ENCODE measurements at places on chromosomes 7 and 10.

DNA sequence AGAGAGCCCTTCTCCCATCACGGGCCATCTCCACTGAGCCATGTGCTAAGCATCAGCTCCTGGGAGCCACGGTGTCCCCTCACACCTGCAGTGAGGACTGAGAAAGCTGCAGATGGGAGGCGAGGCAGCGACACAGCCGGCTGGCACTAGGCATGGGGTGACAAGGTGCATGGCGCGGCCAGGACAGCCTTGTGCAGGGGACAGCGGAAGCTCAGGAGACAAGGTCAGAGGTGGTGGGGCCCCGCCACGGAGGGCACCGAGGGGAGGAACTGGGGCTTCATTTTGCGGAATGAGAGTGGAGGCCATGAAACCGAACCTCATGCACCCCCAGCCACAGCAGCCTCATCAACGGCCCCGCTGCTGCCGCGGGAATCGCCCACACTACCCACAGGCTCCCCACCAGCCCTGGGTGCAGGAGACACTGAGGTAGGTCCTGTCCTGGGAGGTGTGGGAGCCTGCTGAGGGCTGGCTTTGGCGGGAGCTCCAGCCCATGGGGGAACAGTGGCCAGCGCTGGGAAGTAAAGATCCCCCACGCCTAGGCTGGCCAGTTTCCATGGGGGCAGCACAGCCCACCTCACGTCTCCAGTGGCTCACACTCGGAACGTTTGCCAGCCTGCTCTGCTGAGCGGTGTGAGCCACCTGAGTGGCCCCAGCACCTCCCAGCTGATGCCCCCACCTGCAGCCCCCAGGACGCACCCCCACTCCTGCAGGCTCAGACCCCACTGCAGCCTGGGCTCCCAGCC, 71.2 kb upstream of the INSIG1 start:
- DNase-seq: no peak

- no peak for DNase-seq
Observed at GRCh38 chr7:122766593-122766992, 63.9 kb upstream of the RNF148 start.

- no peak for DNase-seq
Observed at GRCh38 chr10:103038570-103038969, 120.5 kb downstream of the CNNM2 start.

- no peak for DNase-seq
Observed at GRCh38 chr10:91816981-91817380, 18.8 kb downstream of the TNKS2 start.

DNA sequence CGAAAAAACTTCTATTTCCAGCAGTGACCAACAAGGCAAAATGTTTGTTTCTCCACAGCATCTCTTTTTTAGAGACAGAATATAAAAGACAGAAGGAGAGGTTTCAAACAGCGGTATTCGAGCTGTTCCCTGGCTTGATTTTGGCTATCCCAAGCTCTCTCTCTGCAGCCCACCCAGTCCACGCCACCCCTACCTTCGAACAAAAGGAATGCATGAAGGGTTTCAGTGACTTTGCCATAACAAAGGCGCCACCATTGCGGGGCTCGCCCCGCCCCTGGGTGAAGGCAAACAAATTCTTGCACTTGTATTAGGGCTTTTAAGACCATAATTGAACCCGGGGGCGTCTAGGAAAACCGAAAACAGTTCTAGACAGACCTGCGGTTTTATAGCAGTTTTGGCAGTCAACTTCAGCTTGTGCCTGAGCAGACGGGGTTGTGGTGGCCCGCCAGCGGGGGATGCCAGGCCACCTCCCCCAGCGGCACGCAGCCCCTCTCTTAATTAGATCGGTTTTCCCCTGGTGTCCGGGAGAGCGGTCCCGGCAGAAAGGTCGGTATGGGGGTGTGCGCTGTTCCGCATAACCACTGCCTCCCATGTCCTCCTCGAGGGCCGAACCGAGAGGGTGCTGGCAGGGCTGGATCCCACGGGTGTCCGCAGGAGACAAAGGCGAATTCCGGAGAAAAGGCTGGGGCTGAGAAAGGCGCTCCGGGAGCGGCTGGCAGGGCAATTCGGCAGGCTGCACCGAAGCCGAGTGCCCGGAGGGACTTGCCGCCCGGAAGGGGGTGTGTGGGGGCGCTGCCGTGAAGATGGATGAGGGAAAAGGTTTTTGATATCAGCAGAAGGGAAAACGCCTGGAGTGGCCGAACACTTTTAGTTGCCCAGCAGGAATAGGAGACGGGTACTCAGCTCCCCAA, 2.7 kb upstream of the HOXA11 start:
- DNase-seq: no peak

All from Caki2 (cell line).